Activated naive CD8-positive, alpha-beta T cell treated with anti-CD3 and anti-CD28 coated beads, Interleukin-2, amount 50 U/mL, for 24 hours (primary cell): ENCODE measurements at places on chromosomes 2 and 18.

DNA sequence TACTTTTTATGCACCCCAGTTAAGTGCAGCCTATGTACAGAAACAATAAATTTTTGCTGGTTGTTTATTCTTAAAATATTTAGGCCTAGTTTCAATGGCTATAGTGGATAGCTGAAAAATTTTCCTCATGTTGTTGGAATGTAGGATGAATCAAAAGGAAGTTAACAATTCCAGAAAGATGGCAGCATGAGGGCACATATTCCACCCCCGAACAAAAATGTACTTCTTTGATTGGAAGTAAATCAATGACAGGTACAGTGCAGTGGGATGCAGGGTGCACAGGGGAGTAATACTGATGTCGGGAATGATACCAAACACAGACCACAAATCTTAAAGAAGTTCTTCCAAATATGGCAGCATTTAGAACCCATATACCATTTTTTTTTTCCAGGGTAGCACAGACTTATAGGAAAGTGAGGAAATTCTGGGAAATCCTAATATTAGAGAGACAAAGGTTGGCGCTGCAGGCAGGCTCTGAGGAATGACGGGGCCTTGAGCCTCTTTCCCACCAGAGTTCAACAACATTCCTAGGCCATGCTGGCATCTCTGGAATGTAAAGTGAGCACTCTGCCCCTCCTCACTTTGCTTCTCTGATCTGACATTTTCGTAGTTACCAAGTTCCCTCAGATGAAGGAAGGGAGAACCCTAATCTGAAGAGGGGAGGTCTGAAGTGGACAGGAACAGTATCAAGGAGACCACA is 36.6 kb upstream of the IKZF2 start:
- no peaks in the 10 kb centered on the region for H3K4me1 ChIP-seq
- H3K27me3 ChIP-seq, result no peaks in the 10 kb centered on the region
- no peak overlapping the region for H3K27ac ChIP-seq
- no peaks in the 10 kb centered on the region for H3K36me3 ChIP-seq
- DNase-seq, result no peak

DNA sequence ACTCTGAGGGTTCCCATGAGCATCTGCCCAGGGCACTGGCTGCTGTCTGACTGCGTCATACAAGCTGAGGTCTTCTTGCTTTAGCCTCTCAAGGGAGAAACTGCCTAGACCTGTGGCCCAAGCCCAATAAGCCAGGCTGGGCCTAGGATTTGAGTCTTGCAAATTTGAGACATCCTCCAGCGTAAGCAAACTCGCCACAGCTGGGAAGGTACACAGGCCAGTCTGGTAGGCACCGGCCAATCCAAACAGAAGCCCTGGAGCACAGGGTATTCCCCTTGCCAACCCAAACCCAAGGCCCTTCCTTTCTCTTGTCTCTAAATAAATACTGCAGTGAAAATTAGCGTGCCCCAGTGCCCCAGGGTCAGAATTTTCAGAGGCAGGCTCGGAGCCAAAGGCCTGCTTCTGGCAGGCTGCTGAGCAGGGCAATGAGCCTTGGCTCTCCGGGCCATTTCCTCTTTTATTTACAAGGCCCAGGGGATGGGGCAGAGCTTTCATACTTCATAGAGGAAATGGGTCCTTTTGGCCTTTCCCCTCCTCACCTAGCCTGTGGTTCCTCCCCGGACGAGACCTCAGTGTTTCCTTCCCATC is 33.3 kb downstream of the POLR1A start:
- peaks cover 22% of the 10 kb centered on the region for H3K4me1 ChIP-seq
- H3K36me3 ChIP-seq, result peaks cover 59% of the 10 kb centered on the region

GRCh38 chr2:180907731-180908130 is 72.7 kb upstream of the UBE2E3 start:
- H3K27me3 ChIP-seq, result no peaks in the 10 kb centered on the region
- no peak overlapping the region for H3K27ac ChIP-seq
- no peak overlapping the region for H3K4me3 ChIP-seq
- H3K4me1 ChIP-seq, result no peaks in the 10 kb centered on the region
- no peak for DNase-seq

DNA sequence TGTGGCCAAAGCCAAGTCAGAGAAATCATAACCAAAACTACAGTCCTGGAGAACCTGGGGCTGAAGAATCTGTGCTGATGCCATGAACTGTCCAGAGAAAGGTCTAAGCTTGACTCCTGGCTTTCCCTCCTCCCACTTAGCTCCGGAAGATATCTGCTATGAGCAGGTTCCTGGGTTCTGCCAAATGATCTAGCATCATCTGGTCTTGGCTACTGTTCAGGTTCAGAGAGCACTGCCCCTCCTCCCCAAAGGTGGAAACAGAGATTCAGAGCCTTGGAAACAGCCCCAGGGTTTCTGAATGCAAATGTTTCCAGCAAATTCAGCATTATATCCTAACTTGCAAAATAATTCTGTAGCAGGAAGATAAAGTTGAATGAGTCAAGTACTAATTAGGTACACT is 219.2 kb upstream of the SP5 start:
- H3K4me3 ChIP-seq, result no peak overlapping the region
- H3K27ac ChIP-seq, result no peak overlapping the region
- H3K27me3 ChIP-seq, result peaks cover 15% of the 10 kb centered on the region
- no peak for DNase-seq

DNA sequence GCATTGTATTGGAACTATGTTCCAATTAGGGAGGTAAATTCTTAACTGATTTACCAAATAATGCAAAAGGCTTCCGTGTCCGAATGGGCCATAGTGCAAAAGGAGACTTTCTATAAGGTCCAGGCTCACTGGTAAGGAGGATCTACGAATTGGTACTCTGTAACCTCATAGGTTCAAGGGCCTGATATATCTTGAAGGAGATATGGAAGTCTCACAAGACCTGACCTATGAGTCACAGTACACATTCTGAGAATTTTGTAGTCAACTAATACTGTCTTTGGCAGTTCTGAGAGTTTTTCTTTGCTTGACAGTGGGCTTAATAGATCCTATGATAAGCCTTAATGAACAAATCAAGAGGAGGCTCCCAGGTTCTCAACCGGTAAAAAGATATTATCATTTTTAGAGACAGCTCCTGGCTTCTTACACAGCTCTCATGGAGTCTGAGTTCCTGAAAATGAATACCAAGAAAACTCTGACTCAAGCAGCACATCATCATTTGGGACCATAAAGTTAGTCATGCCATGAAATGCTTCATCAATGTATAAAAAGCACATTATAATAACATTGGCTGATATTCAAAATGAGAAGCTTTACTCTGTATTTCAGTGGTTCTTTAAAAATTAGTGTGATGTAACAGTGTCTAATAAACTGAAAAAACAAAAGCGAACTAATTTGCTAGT is 1275.2 kb upstream of the CRIM1 start:
- no peak for DNase-seq
- H3K27me3 ChIP-seq, result no peaks in the 10 kb centered on the region
- no peaks in the 10 kb centered on the region for H3K4me1 ChIP-seq
- no peaks in the 10 kb centered on the region for H3K36me3 ChIP-seq
- H3K27ac ChIP-seq, result no peak overlapping the region
